ENCODE measurements at places on chromosomes 11 and 22.
A peak's percentile ranks its signal among the peaks of the same experiment; 100 is the strongest.

GRCh38 chr11:76825726-76826396 is 34.9 kb upstream of the ACER3 start:
- DNase-seq = no peak

DNA sequence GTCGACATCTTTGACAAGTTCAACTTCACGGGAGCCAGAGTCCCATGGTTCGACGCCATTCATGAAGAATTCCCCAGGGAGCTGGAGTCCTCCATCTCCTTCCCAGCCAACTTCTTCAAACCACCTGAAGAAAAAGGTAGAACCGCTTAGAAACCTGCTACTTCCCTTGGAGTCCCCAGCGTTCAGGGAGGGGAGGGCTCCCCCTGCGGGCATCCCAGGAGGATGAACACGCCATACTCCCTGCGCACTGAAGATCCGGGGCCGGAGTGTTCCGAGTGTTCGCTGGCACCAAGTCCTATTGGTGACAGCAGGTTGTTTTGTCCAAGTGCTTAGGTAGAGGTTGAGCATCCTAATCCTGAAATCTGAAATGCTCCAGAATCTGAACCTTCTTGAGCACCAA is 51.7 kb upstream of the PRODH start:
- no peak for DNase-seq

- DNase-seq = no peak
These were observed 154.1 kb downstream of the DDX10 start for GRCh38 chr11:108818971-108819370.

DNA sequence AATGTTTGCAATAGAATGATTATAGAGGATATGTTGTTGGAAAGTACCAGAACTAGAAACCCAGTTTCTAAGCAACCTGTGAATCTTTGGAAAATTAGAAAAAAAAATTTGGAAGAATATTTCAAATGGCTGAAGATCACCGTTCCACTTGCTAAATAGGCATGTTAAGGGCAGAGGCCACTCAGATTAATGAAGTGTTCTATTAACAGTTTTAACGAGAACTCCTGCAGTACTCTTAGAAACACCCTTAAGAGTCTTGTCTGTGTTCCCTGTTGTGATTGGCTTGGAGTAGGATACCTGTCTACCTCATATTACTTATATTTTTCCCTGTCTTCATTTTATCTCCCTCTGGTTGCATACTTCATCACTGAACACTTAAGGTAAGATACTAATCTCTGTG is 4.6 kb downstream of the C11orf54 start:
- DNase-seq = no peak

- DNase-seq = peak; percentile 1
These were observed 69.4 kb downstream of the ARL14EP start for GRCh38 chr11:30392221-30392784.

DNA sequence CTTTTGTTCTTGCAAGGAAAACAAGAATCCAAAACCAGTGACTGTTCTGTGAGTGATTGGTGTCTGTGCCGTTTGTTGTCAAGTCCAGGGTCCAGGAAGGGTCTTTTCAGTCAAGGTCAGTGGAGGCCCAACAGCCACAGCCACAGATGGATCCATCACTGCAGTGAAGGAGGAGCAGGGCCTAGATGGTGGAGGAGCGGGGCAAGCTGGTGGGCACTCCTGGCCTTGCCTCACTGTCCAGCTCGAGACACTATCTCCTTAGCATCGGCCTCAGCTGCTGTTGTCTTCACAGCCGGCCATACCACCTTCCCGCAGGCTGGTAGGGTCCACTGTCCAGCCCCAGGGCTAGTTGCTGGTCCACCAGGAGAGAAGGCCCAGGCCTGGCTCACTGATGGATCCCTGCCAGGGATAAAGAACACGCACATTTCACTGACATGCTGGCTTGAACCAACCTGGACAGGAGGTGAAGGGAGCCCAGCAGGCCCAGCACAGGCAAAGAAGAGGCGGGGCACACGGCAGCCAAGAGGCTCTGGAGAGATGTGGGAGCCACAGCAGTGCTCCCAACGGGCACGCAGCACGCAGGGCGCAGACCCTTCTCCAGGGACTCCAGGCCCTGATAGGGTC is 15.2 kb downstream of the POLR3H start:
- no peak for DNase-seq

DNA sequence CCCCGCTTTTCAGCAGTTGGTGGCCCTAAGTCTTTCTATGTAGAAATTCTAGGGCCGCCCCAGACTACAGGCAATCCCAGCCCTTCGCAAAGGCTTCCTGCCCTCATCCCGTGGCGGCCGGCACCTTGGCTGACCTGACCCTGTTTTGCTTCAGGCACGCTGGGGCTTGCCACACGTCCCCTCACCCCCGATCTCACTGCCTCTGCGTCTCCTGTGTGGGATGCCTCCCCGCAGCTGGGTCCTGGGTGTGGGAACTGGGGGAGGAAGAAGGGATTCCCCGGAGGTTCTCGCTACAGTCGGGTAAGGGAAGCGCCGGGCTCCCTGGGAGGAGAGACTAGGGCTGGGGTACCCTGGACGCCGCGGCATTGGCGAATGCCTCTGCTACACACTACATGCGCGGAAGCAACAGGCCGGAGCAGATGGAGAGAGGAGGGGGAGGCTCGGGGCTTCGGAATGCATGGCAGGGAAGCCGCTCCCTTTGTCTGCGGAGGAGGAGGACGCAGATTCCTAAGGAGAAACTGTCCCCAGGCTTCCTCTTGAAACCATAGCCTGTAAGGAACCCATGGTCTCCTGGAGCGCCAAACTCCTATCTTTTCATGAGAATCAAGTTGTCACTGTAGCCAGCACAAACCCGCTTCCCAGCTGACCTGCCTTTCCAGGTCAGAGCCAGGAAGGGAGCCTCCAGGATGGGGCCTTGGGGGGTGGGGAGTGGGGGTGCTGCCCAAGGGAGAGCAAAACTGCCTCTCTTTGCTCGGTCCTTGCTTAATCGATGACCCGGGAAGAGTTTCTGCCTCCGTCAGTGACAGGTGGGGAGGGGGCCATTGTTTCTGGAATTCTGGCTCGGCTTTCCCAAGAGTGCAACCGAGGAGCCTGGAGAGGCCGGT is 1.4 kb downstream of the DTX4 start:
- DNase-seq = peak; percentile 48

GRCh38 chr11:47495011-47495855 is 46.3 kb upstream of the RAPSN start:
- DNase-seq = peak; percentile 67

- DNase-seq = no peak
These were observed 17.6 kb downstream of the ALKBH8 start for GRCh38 chr11:107547961-107548360.

DNA sequence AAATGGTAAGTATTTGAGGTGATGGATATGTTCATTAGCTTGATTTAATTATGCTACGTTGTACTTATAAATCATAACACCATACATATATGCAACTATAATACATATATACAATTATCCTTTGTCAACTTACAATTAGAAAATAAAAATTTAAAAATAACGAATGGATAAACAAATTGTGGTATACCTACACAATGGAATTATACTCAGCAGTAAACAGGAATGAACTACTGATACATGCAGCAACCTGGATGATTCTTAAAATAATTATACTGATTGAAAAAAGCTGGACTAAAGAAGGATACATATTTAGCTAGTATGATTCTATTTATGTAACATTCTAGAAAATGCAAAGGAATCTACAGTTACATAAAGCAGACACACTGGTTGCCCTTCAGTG is 425.7 kb downstream of the DYNC2H1 start:
- DNase-seq = no peak

GRCh38 chr22:44305888-44306287 is 6.9 kb downstream of the SHISAL1 start:
- no peak for DNase-seq

- DNase-seq = no peak
These were observed 107.6 kb downstream of the GALNT18 start for GRCh38 chr11:11514246-11514645.

DNA sequence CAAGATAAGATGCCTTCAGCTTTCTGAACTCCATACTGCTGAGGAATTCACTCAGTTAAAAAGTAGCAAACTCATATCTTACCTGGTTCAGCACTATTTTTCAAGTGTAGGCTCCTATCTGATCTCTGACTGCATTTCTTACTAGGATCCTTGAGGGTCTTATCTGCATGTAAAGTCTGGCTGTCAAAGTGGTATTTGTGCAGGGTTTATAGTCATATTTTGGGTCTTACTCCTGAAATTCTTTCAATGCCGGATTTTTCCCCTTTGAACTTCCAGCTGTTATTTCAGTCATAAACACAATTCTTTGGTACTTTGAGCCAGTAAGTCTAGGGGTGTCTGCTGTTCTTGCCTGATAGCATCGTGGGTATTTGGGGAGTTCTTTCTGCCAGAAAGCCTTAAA is 25.3 kb upstream of the NOX4 start:
- no peak for DNase-seq

- no peak for DNase-seq
These were observed 47.1 kb downstream of the LARGE1 start for GRCh38 chr22:33873186-33873585.

- peak; percentile 91 for DNase-seq
These were observed 1.1 kb downstream of the CDC42EP1 start for GRCh38 chr22:37561212-37562048.

DNA sequence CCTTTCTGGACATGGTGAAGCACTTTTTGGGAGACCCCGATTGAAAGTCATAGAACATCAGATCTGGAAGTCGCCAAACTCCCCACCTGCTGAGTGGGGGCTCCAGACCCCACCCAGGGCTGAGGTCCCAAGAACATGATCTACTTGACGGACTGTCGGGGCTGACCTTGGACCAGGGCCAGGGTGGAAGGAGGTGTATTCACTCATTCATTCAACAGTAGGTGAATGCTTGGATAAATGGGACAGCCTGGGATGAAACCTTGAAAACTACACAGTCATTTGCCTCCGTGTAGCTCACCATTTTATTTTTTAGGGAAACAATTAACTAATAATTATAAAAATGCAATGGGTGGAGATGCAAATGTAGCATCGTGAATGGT is 629.0 kb downstream of the BRD1 start:
- no peak for DNase-seq

DNA sequence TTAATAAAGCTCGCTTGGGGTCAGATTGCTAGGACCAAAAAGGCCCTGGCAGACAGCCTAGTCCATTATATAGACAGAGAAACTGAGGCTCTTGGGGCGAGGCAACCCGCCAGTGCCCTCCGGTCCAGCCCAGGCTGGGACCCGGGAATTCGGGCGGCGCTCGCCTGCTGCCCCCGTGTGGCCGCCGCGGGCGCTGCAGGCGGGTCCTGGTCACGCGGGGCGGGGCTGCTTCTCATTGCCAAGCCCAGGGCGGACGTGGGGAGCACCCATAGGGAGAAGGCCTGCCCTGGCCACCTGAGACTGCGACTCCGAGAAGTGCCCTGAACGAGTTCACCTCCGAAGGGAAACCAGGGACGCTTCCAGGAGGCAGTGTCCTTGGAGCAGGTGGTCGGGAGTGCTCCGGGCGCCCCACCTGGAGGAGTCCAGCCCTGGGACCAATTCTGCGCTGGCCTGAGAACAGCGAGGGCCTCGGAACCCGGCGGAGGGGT is 36.0 kb upstream of the CSNK1E start:
- peak; percentile 50 for DNase-seq

DNA sequence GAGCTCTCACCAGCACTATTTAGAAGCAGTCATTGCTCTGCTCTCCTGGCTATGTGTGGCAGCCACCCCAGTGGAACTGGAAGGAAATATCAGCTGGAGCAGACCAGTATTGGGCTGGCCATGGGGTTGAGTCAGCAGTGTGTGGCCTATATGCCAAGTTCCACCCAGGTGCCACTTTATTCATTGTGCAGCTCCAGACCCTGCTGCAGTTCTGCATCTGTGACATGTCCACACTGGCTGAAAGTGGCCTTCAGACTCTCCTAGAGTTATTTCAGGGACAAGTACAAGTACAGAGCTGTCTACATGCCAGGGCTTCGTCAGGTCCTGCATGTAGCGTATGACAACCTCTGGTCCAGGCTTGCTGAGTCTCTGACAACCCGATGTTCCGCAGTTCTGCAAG is 55.2 kb downstream of the CABIN1 start:
- DNase-seq = no peak

GRCh38 chr11:69416143-69416515 is 65.3 kb upstream of the LINC01488 start:
- no peak for DNase-seq

DNA sequence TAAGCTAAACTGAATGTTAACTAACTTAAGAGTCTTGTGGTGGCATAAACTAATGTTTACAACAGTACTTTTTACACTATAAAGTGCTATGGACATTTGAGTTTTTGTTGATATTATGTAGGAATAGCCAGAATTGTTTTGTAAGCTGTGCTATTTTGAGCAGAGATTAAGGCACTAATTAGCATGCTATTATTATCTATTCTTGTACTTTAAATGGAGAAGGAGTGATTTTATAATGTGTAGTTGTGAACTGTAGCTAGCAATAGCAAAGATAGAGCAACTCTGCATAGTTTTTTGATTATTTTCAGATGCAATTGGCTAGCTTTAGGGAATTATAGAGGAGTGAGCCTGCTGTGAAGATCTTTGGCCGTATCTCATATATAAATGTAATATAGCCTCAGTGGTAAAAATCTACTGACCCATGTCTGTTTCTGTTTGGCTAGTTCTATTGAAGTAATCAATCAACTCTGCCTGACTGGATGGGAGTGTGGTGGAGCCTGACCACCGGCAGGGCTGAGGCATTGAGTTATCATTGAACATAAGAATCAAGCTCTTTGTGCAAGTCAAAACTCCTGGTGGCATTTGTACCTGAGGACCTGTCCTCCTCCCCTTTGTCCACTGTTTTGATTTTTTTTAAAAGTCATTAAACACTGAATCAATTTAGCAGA is 34.3 kb downstream of the NCAM1 start:
- DNase-seq = no peak

GRCh38 chr11:61503135-61503770 is 5.3 kb upstream of the LRRC10B start:
- DNase-seq = no peak

- peak; percentile 50 for DNase-seq
These were observed 146.8 kb downstream of the DBX1 start for GRCh38 chr11:20013346-20014066.

DNA sequence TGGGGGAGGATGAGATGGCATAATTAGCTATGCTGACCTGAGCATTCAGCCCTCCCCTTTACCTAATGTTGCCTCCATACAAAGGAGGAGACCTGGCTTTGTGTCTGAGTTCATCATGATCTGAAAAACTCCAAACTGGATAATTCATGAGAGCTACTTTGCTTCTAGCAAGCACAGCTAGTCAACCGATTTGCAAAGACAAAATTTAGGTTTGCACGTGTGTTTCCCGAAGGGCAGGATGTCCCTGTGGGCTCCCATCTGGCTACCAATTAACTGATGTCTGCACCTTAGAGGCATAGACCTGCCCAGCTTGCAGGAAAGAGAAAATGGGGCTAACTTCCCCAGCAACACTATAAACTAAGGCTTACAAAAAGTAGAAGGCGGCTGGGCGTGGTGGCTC is 42.2 kb upstream of the POU2AF1 start:
- DNase-seq = no peak
